ENCODE measurements at places on chromosomes 4 and X.

DNA sequence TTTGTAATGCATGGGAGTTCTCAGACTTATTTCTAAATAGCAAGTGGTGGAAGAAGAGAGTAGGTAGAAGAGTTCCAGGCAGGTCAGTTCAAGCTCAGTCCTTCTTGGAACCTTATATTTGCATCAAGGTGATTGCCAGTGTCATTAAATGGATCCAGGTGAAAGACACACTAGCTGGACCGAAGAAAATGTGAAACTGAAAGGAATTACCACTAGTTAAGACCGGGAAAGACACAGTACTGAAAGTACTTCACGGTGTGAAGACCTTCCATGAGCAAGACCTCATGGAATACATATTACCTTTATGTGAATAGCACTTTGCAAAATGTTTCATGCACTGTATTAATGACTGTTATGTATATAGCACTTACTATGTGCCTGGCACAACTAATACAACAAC, 19.1 kb downstream of the TMEM150C start:
- no peak for DNase-seq

DNA sequence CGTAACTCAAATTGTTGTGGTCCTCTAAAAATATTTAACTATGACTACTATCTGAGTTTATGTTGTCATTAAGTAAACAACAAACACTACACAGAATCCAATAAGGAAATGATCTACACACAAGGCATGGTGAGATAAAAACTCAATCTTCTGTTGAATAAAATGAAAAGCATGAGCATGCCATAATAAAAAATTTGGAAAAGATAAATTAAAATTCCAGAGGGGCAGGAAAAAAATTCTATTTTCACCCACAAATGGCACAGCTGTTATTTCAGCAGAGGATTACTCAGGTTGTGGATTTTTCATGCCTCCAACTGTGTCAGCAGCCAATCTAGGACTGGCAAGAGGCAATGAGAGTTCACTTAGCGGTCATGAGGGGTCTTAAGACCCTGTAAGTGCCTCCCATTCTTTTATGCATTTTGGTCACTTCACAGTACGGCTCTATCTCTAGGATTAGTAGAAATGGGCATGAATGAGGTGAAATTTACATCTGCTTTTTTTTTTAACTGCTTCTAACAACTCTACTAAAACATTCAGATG, 639.8 kb upstream of the DIPK2B start:
- no peak for DNase-seq

DNA sequence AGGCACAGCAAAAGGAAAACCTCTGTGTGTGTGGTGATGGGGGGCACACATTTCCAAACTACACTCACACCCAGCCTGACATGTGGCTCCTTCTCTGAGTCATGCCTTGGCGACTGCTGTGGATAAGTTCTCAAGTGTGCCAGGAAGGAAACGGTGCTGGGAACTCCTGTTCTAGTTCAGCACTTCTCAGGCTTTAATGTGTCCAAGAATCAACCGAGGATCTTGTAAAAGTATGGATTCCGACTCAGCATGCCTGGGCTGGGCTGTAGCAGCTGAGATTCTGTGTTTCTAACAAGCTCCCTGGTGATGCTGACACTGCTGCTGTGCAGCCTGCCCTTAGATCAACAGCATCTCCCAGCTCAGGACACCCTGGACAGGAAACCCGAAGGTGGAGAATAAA, 20.2 kb downstream of the CLNK start:
- no peak for DNase-seq

DNA sequence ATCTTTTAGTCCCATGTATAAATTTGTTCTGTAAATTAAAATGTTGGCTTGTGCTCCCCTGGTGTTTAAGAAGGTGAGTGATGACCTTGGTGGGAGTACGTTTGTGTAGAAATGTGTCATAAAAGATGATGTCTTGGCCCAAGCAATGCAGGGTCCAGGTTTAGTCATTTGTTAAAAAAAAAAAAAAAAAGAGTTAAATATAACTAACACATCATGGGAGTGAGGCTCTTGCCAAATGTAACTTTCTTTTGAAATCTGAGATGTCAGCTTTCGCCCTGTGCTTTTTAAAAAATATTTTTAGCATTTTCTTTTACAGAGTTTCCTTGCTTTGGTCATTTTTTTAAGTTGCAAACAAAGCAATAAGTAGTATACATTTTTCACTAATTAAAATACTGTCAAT, 135.6 kb downstream of the FBXO8 start:
- DNase-seq: no peak

GRCh38 chr4:174286870-174287269, 3.2 kb downstream of the CEP44 start:
- DNase-seq: no peak

DNA sequence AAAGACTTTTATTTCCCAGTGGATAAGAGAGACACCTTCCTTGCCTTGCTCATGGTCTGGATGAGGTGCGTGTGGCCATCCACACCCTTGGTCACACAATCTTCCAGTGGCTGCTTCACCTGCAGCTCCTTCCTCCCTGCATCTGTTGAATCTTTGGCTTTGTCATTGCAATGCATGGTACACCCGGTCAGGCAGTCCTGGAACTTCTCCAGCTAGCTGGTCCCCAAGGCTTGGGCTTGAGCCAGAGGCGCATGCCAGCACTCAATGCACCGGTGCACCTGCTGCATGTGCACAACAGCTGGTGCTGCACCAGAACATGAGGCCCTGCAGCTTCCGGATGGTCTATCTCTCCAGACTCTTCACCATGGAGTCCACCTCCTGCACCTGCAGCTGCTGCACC, 31.7 kb downstream of the SCML1 start:
- no peak for DNase-seq

GRCh38 chr4:159765382-159765781, 662.5 kb downstream of the RAPGEF2 start:
- DNase-seq: no peak

DNA sequence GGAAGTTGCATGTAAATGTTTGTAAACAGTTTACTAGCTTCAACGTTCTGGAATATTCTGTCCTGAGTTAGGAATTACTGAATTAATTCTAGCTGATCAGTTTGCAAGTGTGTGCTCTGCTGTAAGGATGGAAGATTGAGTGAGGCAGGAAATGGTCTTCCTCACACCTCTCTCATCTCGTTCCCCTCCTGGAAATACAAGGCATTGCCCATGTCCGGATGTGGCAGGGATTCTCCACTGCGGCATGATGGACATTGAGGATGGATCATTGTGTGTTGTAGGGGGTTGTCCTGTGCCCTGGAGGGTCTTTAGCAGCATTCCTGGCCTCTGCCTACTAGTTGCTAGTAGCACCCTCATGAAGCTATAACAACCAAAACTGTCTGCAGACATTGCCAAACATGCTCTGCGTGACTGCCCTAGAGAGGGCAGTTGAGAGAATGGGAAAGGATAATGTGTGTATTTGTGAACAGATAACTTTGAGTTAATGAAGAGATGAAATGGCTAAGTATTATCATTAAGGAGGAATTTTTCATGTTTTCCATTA, 12.6 kb downstream of the CA5B start:
- no peak for DNase-seq

- no peak for DNase-seq
Measured at GRCh38 chr4:26141911-26142638, 178.7 kb upstream of the RBPJ start.

- no peak for DNase-seq
Measured at GRCh38 chr4:142700531-142700930, 145.6 kb downstream of the INPP4B start.

DNA sequence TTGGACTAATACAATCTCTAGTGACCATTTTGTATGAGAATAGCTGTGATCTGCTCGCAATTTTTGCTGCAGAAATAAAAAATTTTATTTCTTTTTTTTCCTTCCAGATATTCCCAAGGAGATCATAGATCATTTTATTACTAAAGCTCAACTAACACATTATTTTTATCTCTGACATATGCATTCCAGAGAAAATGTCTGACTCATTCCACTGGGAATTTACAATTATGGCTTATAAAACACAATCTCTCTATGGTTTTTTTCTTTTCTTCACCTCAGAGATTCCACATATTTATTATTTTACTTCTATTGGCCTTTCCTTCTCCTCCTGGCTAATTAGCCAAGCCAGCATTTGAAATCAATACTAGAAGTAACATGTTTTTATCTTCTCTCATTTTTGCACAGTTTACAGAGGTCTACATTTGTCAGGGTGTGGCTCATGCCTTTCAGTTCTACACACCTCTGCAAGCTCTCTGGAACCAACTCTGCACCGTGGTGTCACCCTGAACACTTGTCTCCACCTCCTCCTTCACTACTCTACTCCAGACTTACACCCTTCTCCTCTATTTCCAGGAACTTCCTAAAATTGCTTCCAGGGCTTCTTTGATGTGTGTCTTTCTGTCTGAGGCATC, 59.8 kb upstream of the GPM6A start:
- DNase-seq: no peak

- DNase-seq: no peak
Measured at GRCh38 chrX:352181-352580, 33.6 kb upstream of the GTPBP6 start.

DNA sequence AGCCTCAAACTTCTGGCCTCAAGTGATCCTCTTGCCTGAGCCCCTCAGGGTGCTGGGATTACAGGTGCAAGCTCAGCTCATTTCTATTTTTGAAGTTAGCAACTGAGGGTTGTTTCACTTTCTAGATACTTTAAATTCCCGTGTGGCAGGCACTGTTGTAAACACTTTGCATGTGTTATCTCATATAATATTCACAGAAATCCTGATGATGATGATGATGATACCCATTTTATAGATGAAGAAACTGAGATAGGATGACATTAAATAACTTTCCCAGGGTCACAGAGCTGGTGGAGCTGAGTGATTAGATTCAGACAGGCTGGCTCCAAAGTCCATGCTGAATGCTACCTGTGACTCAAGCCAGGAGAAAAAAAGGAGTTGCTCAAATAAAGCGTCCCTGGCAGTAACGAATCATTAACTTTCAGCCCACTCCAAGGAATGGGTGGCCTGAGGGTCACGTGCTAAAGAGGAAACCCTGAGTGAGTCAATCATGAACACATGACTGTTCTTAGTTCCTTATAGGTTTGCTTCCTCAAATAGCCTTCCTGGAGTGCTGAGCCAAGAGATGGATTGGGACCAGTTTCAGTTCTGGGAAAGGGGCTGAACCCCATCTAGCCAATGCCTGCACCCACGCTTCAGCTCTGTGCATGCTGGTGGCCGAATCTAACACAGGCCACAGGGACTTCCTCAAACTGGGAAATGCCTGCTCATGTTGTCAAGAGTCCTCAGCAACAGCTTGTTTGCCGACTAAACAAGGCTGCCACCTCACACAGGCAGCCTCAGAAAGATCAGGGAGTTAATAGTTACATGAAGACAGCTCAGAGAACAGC, 52.8 kb downstream of the RBM47 start:
- DNase-seq: no peak

GRCh38 chr4:67558493-67558892, at the start of gene STAP1:
Gene STAP1 (plus strand): TSS chr4:67558727. CDS start chr4:67558810, 83 bp downstream.
- no peak for DNase-seq

- no peak for DNase-seq
Measured at GRCh38 chrX:22486296-22486695, 213.6 kb downstream of the CBLL2 start.

DNA sequence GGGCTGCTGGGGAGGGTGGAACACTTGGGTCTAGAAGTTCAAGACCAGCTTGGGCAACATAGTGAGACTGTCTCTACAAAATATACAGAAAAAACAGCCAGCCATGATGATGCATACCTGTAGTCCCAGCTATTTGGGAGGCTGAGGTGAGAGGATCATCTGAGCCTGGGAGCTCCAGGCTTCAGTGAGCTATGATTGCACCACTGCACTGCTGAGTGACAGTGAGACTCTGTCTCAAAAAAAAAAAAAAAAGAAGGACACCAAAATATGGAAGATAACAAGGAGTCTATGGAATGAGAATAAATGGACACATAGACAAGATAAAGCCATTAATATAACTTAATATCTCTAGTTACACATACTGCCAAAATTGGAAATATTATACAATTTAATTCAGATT, 62.7 kb upstream of the IL15 start:
- DNase-seq: no peak

GRCh38 chr4:138609943-138610350, 367.8 kb upstream of the SLC7A11 start:
- DNase-seq: no peak

DNA sequence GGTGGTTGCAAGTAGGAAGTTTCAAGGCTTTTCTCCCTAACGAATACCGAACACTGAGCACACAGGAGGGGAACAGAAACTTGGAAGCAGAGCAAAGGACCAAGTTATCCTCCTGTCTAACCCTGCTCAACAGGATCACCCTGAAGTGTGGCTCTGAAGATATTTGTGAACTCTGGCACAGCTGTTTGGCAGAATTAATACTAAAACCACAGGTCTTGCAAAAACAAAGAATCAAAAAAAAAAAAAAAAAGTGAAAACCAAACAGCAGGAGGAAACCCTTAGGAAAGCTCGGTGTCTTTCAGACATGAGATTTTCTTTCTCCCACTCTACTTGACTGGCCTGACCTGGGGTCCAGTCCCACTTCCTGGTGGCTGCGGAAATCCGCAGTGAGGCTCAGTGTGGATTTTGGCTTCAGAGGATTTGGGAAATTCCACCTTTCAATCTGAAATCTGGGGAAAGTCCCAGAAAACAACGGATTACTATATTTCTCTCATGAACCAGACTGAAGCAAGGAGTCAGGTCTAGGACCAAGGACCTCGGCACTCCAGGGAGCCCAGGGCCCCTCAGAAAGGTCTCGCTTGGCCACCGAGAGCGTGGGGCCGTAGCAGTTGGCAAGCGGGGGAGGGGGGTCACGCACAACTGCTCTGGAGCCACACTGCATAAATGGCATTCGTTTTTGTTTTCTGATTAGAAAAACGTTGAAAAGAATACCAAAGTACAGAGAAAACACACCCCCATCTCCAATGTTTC, 867 bp downstream of the TIFA start:
- peak; percentile 10 for DNase-seq

DNA sequence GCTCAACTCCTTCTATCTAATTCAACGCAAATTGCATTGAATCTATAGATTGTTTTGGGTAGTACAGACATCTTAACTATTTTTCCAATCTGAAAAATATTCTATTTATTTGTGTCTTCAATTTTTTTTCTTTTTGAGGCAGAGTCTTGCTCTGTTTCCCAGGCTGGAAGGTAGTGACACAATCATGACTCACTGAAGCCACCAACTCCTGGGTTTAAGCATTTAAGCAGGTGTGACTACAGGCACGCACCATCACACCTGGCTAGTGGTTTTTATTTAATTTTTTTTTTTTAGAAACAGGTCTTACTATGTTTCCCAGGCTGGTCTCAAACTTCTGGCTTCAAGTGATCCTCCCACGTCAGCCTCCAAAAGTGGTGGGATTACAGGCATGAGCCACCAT, 98.3 kb downstream of the GK start:
- no peak for DNase-seq

- no peak for DNase-seq
Measured at GRCh38 chr4:10045481-10045880, 24.2 kb upstream of the SLC2A9 start.

DNA sequence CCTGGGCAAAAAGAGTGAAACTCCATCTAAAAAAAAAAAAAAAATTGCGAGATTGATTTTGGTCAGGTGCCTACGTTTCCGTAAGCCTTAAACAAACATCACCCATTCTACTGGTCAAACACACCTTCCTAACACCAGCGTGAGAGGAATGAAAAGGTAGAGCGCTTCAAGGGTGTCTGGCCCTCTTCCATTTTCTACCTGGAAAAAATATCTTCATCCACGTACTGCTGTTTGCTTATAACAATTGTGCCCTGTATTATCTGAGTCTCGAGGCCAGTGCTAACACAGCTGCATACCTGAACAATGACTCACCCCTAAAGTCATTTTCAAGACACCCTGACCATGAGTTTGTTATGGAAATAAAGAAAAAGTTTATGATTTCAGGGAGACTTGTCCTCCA, 13.9 kb downstream of the TMSB4X start:
- DNase-seq: no peak

- no peak for DNase-seq
Measured at GRCh38 chrX:113818346-113818745, 765.5 kb upstream of the HTR2C start.

Measured in stimulated activated CD8-positive, alpha-beta memory T cell treated with anti-CD3 and anti-CD28 coated beads, Interleukin-7, amount 100 ng/mL, for 4 hours (primary cell).